RCC 7860 (cell line): ENCODE measurements at places on chromosomes 1 and 21.

GRCh38 chr1:155978973-155979429, 654 bp upstream of the ARHGEF2 start:
- DNase-seq = no peak

- no peak for DNase-seq
These were observed 25.1 kb downstream of the C2CD2 start for GRCh38 chr21:41928621-41929220.

GRCh38 chr1:183279835-183280234, 93.8 kb downstream of the LAMC2 start:
- no peak for DNase-seq

DNA sequence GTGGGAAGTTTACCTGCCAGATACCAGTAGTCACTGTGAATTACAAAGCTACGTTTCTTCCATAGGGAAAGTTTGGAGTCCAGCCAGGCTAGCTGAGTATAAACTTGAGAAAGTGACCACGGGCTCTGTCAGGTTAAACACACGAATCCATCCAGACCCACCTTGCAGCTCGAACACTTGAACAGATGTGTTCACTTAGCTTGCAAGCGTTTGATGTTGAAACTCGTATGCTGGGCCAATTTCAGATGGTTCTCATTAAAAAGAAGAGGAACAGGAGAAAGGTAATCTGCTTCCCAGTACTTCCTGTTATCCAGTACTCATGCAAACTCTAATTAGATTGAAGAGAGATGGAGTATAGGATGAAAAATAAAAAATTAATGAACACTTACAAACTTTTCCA, 636.4 kb downstream of the SMYD3 start:
- DNase-seq = no peak

DNA sequence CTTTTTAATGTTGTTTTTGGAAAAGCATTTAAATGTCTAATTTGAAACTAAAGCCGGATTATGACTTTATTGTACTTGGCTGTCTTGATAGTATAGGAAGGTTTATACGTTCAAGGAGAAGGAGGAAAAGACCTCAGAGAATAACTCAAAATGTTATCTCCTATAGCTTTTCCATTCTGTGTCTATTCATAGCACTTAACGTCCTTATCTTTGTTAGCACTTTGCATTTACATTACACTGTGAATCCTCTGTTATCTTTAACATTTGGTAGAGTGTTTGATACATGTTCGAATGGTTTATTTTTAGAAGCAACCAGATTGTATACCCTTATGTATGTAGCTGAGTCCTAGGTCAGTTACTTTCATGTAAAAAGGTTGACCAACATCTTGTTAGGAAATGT, 50.8 kb upstream of the PODN start:
- DNase-seq = no peak

DNA sequence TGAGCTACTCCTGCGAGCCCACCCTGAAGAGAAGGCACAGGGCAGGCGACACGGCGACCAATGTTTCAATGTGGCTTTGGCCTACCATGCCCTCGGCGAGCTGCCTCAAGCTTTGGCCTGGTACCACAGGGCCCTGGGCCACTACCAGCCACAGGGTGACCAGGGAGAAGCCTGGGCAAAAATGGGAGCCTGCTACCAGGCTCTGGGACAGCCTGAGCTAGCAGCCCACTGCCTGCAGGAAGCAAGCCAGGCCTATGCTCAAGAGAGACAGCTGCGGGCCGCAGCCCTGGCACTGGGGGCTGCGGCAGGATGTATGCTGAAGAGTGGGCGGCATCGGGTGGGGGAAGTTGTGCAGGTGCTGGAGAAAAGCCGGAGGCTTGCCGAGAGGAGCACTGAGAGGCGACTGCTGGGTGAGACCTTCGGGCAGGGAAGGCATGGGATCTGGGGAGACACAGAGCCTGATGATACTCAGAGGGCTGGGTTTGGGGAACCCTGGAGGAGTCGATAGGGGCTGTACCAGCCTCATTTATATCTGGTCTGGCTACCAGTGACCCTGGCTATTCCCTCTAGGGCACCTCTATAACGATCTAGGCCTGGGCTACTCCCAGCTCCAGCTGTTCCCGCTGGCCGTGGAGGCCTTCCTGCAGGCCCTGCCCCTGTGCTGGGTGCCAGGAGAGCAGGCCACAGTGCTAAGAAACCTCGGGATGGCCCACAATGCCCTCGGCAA, 2.3 kb downstream of the TTC24 start:
- DNase-seq = no peak

GRCh38 chr1:104028416-104029035, 278.8 kb downstream of the AMY1C start:
- no peak for DNase-seq
